ENCODE measurements at places on chromosomes 5 and 9.

DNA sequence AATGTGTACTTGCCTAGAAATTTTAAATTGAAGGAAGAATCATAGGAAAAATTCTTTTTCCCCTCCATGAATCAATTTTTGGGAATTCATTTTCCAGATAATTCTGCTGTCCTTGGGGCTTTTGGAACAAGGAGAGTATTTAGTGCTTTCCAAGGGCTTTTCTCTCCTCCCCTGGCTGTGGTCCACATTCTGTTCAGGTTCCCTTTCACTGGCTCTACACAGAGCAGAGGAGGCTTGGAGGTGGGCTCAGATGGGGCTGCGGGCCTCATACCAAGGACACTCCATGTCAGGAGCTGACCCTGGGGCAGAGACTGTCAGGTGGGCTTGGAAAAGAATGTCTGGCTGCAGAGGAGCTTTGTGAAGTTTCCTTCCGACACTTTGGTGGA lies 128.1 kb downstream of the GADD45G start:
- DNase-seq = no peak
- H3K27ac ChIP-seq = no peak overlapping the region
- H3K4me3 ChIP-seq = no peak overlapping the region
- no peaks in the 10 kb centered on the region for H3K27me3 ChIP-seq
- H3K4me1 ChIP-seq = no peaks in the 10 kb centered on the region

DNA sequence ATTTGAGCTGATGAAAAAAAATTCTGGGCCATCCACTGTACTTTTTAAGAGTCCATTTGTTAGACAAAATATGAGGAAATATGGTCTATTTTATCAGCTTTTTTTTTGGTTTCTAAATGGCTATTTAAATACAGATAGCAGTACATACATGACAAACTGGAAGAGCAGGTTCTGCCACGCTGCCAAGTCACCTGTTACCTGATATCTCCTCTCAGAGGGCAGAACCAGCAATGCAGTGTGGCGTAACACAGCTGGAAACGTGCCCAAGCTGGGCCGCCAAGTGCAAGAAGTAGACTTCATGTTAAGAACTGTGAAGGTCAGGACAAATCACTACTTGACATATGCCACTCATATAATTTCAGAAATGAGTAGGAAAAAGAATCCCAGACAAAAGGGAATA lies 8.1 kb downstream of the MCIDAS start:
- peaks cover 62% of the 10 kb centered on the region for H3K27me3 ChIP-seq
- DNase-seq = no peak
- peaks cover 22% of the 10 kb centered on the region for H3K4me1 ChIP-seq
- no peak overlapping the region for H3K27ac ChIP-seq
- H3K36me3 ChIP-seq = no peaks in the 10 kb centered on the region
- H3K4me3 ChIP-seq = no peak overlapping the region

DNA sequence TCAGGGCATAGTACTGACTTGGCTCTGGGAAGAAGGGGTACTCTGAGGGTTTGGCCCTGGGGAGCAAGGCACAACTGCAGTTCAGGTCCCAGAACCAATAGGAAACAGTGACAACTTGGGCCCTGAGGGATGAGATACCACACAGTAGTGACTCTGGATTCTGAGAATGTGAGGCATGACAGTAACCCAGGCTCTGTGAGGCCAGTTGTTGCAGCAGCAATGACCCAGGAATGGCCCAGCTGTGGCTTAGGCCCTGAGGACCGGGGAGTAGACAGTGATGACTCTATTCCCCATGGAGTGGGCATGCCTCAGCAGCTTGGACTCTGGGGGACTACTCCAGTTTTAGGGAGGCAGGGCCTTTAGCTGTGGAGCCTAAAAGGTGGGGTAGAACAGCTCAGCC lies 21.5 kb upstream of the NFIL3 start:
- H3K4me1 ChIP-seq = no peaks in the 10 kb centered on the region
- no peak overlapping the region for H3K27ac ChIP-seq
- no peak for DNase-seq

GRCh38 chr9:92360083-92360482 lies 34.3 kb downstream of the CENPP start:
- no peaks in the 10 kb centered on the region for H3K4me1 ChIP-seq
- H3K4me3 ChIP-seq = no peak overlapping the region
- no peak for DNase-seq
- H3K36me3 ChIP-seq = peaks cover 41% of the 10 kb centered on the region
- H3K27ac ChIP-seq = no peak overlapping the region

DNA sequence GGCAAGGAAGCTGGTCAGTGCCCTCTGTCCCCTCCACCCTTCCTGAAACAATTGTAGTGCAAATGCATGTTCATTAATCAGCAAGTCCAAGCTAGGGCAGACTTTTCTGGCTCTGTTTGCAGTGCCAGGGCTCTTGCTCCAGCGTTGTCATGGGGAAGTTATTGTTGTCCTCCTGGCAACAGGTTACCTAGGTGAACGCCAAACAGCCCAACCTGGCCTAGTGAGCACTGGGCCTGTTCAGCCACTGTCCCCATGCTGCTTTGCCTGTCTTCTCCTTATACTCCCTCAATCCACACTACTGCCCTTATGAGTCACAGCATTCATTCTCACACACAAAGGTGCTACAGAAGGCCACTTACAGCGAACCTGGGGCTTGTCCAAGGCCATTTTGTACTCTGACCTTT lies 34.5 kb upstream of the GLIS3 start:
- no peak overlapping the region for H3K4me3 ChIP-seq
- peaks cover 5% of the 10 kb centered on the region for H3K27me3 ChIP-seq
- DNase-seq = no peak

DNA sequence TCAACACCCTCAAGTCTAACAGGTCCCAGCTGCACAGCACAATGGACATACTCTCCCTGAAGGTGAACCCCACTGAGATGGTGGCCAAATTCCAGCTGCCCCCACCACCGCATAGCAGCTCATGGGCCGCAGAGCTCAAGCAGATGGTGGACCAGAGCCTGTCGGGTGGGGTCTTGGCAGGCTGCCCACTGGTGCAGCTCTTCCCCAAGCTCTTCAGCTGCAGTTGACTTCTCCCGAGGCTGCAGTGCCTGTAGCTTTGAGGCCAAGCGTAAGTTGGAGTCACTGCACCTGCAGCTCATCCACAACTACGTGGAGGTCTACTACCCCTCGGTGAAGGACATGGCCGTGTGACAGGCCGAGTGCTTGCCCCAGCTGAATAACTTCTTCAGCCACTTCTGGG lies 56.6 kb upstream of the SPTLC1 start:
- no peak overlapping the region for H3K27ac ChIP-seq
- no peaks in the 10 kb centered on the region for H3K36me3 ChIP-seq
- DNase-seq = no peak
- H3K4me1 ChIP-seq = no peaks in the 10 kb centered on the region

- no peak overlapping the region for H3K27ac ChIP-seq
- DNase-seq = no peak
- H3K27me3 ChIP-seq = no peaks in the 10 kb centered on the region
Observed at GRCh38 chr9:34508463-34508862, 14.3 kb downstream of the ENHO start.

DNA sequence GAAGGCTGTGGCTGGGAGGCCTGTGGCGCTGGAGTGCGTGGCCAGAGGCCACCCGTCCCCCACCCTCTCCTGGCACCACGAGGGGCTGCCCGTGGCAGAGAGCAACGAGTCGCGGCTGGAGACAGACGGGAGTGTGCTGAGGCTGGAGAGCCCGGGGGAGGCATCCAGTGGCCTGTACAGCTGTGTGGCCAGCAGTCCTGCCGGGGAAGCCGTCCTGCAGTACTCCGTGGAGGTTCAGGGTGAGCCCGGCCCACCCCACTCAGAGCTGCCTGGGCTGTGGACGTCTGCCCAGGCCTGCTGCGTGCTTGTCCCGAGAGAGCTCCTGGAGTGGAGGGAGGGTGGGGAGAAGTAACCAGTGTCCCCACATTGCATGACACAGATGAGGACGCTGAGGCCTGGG lies 89.2 kb downstream of the HMCN2 start:
- H3K27ac ChIP-seq = no peak overlapping the region
- no peaks in the 10 kb centered on the region for H3K4me1 ChIP-seq
- H3K27me3 ChIP-seq = no peaks in the 10 kb centered on the region
- DNase-seq = no peak

DNA sequence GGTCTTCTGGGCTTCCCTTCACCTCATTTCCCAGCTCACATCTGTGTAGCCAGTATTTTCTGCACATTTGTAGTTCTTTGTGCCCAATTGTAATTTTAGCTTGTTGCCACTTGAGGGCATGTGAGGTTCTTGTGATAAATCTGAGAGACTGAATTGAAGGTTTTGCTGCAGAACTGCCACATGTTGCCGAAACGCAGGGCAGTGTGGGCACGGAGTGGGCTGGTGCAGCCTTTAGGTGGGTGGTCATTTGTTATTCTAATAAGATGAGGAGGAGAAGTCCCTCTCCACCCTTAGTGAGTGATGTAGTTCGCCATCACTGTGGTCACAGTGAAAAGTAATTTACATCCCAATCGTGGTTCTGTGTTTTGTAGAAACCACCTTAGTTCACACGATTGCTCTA lies 21.2 kb downstream of the OTULIN start:
- H3K4me1 ChIP-seq = peaks cover 24% of the 10 kb centered on the region
- peak overlapping the region; percentile 76 for H3K27ac ChIP-seq
- peak; percentile 62 for DNase-seq
- no peak overlapping the region for H3K4me3 ChIP-seq

- no peak overlapping the region for H3K4me3 ChIP-seq
- no peaks in the 10 kb centered on the region for H3K4me1 ChIP-seq
- H3K27me3 ChIP-seq = no peaks in the 10 kb centered on the region
- peaks cover 5% of the 10 kb centered on the region for H3K36me3 ChIP-seq
- no peak overlapping the region for H3K27ac ChIP-seq
- no peak for DNase-seq
Observed at GRCh38 chr5:126398791-126399190, 24.4 kb upstream of the GRAMD2B start.

- H3K4me3 ChIP-seq = no peak overlapping the region
- no peaks in the 10 kb centered on the region for H3K27me3 ChIP-seq
- DNase-seq = no peak
- no peaks in the 10 kb centered on the region for H3K4me1 ChIP-seq
- H3K36me3 ChIP-seq = peaks cover 76% of the 10 kb centered on the region
Observed at GRCh38 chr9:78316166-78316892, 19.4 kb downstream of the PSAT1 start.

- peak overlapping the region; percentile 93 for H3K27ac ChIP-seq
- H3K4me3 ChIP-seq = peak overlapping the region; percentile 71
- H3K36me3 ChIP-seq = peaks cover 27% of the 10 kb centered on the region
- H3K27me3 ChIP-seq = no peaks in the 10 kb centered on the region
- H3K4me1 ChIP-seq = peaks cover 67% of the 10 kb centered on the region
Observed at GRCh38 chr5:96957254-96958049, 21.6 kb downstream of the LNPEP start.

DNA sequence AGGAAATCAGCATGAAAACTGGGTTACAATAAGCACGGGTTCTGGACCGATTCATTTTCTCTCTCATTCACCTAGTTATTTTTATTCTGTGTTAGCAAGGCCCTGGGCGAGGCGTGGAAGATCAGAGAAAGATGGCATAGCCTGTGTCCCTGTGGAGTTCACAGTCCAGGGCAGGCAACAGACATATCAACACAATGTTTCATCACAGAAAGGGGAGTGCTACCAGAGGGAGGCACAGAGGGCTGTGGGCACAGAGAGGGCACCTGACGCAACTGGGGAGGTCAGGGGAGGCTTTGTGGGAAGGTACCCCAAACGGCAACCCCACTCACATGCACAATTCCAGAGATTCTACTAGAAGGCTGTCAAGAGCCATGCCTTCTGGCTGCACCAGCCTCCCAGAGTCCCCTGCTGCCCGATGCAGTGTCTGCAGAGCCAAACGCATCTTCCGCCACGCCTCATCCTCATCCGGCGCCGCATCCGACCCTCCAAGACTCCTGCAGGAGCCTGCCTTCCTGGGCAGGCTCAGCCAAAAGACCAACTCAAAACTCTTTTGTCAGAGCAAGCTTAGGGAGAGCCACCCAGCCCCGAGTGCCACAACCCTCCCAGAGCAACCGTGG lies 1.4 kb downstream of the FAM193B start:
- H3K36me3 ChIP-seq = peaks cover 10% of the 10 kb centered on the region
- H3K4me1 ChIP-seq = peaks cover 31% of the 10 kb centered on the region
- H3K27ac ChIP-seq = no peak overlapping the region
- peak; percentile 3 for DNase-seq
- peak overlapping the region; percentile 82 for H3K4me3 ChIP-seq

GRCh38 chr5:135660826-135661575 lies 82.2 kb upstream of the CXCL14 start:
- no peak overlapping the region for H3K27ac ChIP-seq
- no peak for DNase-seq
- no peaks in the 10 kb centered on the region for H3K4me1 ChIP-seq

GRCh38 chr9:137223078-137223970 lies 1.3 kb upstream of the RNF208 start:
- peaks cover 8% of the 10 kb centered on the region for H3K27me3 ChIP-seq
- H3K4me3 ChIP-seq = peak overlapping the region; percentile 85
- H3K36me3 ChIP-seq = no peaks in the 10 kb centered on the region
- H3K4me1 ChIP-seq = peaks cover 6% of the 10 kb centered on the region
- peak overlapping the region; percentile 38 for H3K27ac ChIP-seq
- DNase-seq = peak; percentile 98

DNA sequence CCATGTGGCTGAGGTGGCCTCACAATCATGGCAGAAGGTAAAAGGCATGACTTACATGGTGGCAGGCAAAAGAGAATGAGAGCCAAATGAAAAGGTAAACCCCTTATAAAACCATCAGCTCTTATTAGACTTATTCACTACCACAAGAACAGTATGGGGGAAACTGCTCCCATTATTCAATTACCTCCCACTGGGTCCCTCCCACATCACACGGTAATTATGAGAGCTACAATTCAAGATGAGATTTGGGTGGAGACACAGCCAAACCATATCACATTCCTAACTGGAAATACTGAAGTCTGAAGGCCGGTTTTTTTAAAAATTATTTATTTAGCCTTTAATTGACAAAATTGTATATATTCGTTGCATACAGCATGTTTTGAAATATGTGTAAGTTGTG lies 28.5 kb downstream of the FBXL7 start:
- no peak overlapping the region for H3K4me3 ChIP-seq
- DNase-seq = no peak
- H3K4me1 ChIP-seq = no peaks in the 10 kb centered on the region
- H3K36me3 ChIP-seq = no peaks in the 10 kb centered on the region
- no peak overlapping the region for H3K27ac ChIP-seq
- no peaks in the 10 kb centered on the region for H3K27me3 ChIP-seq

DNA sequence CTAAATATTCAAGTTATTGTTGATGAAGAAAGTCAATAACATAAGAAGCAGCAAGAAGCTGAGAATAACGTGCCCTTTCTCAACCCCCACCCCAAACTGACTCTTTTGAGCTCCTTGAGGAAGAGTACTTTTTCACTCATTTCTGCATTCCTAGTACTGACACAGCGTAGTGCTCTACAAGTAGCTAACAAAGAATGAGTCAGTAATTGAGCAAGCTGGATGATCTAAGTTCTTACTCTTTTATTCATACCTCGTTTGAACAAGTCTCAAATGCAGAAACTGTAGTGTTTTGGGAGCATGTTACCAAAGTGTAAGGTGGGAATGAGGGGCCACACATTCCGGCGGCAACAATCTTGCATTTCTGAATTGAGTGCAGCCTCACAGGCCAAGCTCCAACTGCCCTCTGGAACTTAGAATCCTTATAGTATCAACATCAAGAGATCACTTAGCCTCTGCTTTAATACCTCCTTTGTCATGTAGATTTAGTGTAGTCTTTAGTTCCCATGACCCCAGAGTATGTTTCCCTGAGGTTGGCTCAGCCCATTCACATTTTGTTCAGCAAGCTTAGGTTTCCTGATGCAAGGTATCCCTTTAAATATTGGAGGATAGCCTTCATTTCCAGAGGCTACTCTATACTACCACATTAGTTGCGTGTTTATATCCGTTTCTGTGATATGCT lies 152.0 kb downstream of the PRR16 start:
- H3K36me3 ChIP-seq = no peaks in the 10 kb centered on the region
- no peaks in the 10 kb centered on the region for H3K4me1 ChIP-seq
- H3K27ac ChIP-seq = no peak overlapping the region
- no peak overlapping the region for H3K4me3 ChIP-seq
- no peaks in the 10 kb centered on the region for H3K27me3 ChIP-seq
